ENCODE measurements at places on chromosomes 13 and 19. TPM values are rescaled to one million over a fixed set of nuclear protein-coding genes. Genes with fewer than 3 reads are reported as not detected.

The ZNF835 gene
- not detected for total RNA-seq

The NTN5 gene
- not detected for total RNA-seq

DNA sequence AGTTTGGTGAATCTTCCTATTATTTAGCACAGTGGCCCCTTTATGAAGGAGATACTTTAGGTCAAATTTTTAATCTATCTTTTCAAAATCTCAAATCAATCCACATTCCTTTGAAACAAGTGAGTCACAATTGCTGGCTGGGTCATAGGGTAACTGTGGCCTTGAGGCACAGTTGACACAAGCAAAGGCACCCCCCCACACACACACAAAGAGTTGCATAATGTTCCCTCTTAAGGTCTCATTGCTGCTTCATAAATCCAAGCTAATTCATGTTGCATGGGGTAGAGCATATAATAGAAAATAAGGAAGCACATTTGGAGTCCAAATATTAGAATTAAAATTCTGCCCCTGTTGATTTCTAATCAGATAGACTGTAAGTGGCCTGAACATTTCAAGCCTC is 171.5 kb downstream of the DLEU7 start:
- peak; percentile 71 for DNase-seq

DNA sequence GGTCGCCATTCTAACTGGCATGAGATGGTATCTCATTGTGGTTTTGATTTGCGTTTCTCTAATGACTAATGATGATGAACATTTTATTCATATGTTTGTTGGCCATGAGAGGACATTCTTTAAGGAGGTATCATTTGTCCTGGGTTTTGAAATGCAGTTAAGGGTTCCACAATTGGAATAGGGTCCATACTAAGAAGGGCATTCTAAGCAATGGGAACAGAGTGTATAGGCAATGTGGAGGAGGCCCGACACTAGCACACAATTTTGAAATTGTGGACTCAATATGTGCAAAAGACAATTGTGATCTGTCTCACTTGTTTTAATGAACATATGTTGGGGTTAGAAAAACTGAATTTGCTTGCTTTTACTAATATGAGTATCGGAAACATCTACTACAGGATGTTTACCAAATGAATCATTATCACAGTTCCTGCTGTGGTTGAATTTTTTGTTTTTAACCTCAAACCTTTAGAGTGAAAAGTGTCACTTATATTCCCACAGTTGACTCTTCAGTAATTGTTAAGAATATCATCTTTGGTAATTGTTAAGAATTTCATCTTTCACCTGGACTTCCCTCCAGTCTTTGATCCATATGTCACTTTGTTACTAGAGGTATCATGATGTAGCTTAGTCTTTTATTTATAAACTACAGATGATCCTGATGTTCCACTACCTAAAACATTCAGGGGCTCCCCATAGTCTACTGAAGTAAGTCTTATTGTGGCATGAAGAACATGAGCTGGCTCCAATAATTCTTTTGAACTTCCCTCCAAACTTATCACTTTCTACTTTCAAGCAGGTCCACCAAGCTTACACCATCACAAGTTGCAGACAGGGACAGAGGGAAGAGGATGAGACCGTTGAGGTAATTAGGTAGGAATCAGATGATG is 109.7 kb upstream of the KLF12 start:
- DNase-seq: peak; percentile 74

The LENG9 gene
- total RNA-seq: 1.4 TPM

The IZUMO2 gene
- not detected for total RNA-seq

The BRSK1 gene
- total RNA-seq: 1.1 TPM

DNA sequence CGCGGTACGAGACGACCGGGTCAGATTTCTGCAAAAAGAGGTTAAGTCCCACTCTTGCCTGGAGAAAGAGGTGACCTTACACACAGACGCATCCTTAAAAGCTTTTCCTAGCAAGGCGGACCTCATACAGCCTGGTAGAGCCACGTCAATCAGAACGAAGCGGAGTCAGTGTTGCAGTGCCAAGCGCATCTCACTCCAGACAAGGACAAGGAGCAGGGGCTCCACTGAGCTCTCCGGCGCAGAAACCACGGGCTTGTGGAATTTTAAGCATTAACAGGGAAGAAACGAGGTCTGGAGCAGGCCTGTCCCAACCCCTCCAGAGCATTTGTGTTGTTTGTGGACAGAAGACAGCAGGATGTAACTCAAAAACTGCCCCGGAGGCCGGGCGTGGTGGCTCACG is 7.1 kb downstream of the EEF2 start:
- DNase-seq: no peak

The KLF2 gene
- 2.8 TPM for total RNA-seq

GRCh38 chr19:392375-392970 is 16.5 kb downstream of the C2CD4C start:
- DNase-seq: no peak

GRCh38 chr19:11322269-11323024 is 17.0 kb downstream of the RAB3D start:
- no peak for DNase-seq

The ATXN8OS gene
- not detected for total RNA-seq

The PODNL1 gene
- 3.2 TPM for total RNA-seq

DNA sequence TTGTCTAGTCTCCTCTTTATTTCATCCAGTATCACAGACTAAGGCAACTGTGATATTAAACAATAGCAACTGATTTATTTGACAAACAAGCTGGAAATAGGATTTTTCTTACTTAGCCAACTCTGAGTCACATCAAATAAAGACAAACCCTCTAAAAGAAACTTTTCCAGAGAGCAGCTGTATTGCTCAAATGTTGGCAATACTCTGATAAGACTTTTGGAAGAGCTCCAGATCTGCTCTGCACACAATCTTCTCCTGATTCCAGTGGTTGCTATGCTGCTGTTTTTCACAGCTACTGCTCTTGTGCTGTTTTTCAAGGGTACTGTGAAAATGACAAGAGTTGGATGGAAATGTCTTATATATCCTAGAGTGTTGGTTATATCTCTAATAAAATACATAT is 1479.2 kb downstream of the SLITRK5 start:
- DNase-seq: peak; percentile 13

GRCh38 chr13:30900436-30900835 is 5.6 kb upstream of the MEDAG start:
- no peak for DNase-seq

The HSD11B1L gene
- 22.4 TPM for total RNA-seq

DNA sequence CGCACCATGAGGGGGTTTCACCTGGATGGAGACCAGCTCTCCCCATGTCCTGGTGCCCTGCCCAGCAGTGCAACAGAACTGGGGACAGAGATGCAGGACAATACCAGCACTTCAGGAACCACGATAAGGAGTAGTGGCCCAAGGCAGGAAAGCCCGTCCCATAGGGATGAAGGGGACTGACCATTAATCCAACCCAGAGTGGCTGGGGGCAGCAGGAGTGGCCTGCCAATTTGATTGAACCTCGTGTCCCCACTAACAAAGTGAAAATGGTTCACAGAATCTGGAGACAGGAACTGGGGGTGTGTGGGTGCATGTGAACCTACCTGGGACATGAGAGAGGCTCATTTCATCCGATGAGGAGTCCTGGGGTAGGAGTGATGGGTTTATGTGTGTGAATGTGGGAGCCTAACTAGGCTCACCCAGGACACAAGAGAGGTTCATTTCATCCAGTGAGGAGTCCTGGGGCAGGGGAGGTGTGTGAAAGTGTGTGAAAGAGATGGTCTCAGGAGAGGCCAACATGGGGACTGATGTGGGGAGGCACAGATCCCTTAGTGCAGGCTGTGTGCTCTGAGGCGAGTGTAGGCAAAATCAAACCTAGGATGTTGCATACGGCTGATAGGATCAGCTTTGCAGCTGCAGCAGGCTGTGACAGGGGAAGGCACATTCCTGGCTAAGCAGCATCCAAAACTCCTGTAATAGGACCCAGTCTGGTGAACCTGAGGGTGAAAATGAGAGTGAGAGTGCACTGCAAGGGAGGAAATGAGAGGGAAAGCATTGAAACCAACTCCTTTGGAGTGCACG is 98.2 kb downstream of the ZNF429 start:
- no peak for DNase-seq

GRCh38 chr19:18653853-18654252 is 17.0 kb downstream of the KLHL26 start:
- no peak for DNase-seq

The F10 gene
- not detected for total RNA-seq

The MISP3 gene
- 6.7 TPM for total RNA-seq

- no peak for DNase-seq
Measured at GRCh38 chr13:58579468-58579867, 947.9 kb downstream of the PCDH17 start.

The CASP14 gene
- total RNA-seq: 0.39 TPM

- DNase-seq: no peak
Measured at GRCh38 chr13:69737129-69737935, 370.3 kb upstream of the ATXN8OS start.

GRCh38 chr13:99893567-99893966 is 78.0 kb downstream of the ZIC5 start:
- no peak for DNase-seq

DNA sequence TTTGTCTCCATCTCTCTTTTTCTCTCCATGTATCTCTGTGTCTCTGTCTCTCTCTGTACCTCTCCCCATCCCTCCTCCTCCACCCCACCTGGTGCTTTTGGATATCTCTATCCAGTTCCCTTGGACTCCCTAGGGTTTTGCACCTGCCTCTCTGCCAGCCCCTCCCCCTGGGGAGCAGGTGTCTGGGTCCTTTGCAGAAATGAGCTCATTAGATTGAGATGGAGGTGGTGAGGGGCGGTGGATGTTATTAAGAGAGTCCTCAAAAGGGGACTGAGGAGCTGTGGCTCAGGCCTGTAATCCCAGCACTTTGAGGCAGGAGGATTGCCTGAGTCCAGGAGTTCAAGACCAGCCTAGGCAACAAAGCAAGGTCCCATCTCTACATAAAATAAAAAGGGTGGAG is 2.1 kb downstream of the KCNN4 start:
- no peak for DNase-seq

The CGB3 gene
- not detected for total RNA-seq

DNA sequence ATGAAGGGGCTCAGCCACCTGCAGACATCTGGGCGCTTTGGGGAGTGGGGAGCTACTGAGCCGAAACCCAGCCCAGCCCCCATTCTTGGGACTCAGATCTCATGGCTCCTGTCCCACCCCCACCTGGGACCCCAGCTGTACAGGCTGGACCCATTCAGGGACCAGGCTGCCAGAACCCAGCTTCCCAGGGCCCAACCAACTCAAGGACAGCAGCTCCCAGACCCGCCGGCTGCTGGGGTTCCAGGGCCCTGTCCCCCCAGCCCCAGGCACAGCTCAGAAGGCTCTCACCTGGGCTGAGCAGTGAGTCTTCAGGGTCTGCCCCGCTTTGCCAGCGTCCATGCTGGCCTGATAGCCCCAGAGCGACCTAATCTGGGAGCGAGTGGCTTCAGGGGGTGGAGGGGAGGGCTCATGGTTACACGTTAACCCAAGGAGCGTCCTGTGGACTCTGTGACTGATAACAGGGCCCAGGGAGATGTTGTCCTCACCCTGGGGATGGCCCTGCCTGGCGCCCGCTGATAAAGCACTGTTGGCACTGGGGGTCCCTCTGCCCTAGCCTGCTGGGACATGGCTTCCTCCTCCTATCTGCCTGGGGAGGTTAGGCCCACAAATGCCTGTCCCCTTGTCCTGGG is at the start of gene TMEM86B:
TSS of gene TMEM86B (minus strand) at position 361 of the 629 bp plus-strand sequence. CDS start at position 339, 22 bp downstream.
- DNase-seq: no peak

The PTH2 gene
- not detected for total RNA-seq

The LIM2 gene
- not detected for total RNA-seq

- DNase-seq: no peak
Measured at GRCh38 chr13:106432636-106433035, 102.8 kb downstream of the EFNB2 start.

DNA sequence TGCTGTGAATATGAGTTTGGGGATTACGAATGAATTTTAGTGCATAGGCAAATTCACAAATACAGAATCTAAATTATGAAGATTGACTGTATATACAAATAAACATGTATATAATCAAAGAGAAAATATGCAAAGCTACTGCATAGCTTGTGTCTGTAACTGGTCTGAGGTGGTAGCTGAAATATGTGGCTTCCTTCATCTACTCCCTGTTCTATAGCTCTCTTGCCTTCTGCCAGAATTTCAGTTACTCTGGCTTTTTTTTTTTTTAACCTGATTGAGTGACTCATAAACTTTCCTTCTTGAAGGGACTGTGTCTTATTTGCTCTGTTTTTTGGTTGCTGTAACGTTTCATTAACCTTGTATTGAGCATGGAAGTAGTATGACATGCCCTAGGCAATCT is 26.6 kb downstream of the DNAJC3 start:
- peak; percentile 20 for DNase-seq

DNA sequence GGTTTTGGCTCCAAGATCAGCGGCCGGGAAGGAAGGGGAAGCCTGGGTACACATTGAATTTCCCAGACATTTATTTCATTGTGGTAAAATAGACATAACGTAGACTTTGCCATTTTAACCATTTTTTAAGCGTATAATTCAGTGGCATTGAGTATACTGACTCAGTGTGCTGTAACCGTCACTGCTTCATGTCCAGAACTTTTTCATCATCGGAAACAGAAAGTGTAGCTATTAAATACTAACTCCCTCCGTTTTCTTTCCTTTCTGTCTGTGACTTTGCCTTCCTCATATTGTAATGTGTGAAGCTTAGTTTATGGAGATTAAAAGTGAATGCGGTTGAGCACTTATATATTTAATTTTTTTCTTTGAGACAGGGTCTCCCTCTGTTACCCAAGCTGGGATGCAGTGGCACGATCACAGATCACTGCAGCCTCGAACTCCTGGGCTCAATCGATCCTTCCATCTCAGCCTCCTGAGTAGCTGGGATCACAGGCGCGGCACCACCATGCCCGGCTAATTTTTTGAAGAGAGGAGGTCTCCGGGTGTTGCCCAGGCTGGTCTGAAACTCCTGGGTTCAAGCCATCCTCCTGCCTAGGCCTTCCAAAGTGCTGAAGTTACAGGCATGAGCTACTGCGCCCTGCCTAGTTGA is 1.4 kb downstream of the HNRNPM start:
- no peak for DNase-seq

GRCh38 chr19:35963514-35963913 is 27.3 kb downstream of the LRFN3 start:
- peak; percentile 62 for DNase-seq

The NLRP11 gene
- 1.3 TPM for total RNA-seq

Data from RPMI7951 (cell line).